Sigmoid colon (tissue), 7 donors: ENCODE measurements at places on chromosomes 4 and X. TPM values are rescaled to one million over a fixed set of nuclear protein-coding genes. Genes with fewer than 3 reads are reported as not detected.

The HSFX2 gene
- total RNA-seq, result not detected

The CRMP1 gene
- 3.5 TPM for total RNA-seq

The HS3ST1 gene
- 0.68 TPM for total RNA-seq

The MUC7 gene
- total RNA-seq, result not detected

The TIMM8A gene
- 5.5 TPM for total RNA-seq

The RS1 gene
- total RNA-seq, result not detected

The METAP1 gene
- total RNA-seq, result 47.6 TPM

The HMX1 gene
- 1.1 TPM for total RNA-seq

The PABPC1L2B gene
- not detected for total RNA-seq

The TMEM164 gene
- total RNA-seq, result 8.0 TPM

DNA sequence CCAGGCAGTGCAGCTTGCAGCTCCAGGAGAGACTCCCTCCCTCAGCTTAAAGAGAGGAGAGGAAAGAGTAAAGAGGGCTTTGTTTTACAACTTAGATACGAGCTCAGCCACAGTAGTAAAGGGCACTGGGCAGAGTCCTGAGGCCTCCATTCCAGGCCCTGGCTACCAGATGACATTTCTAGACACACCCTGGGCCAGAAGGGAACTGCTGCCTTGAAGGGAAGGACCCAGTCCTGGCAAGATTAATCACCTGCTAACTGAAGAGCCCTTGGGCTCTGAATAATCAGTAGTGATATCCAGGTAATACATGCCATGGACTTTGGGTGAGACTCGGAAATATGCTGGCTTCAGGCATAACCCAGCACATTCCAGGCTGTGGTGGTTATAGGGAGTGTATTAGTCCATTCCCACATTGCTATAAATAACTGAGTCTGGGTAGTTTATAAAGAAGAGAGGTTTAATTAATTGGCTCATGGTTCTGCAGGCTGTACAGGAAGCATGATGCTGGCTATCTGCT, 15.3 kb upstream of the SLC16A2 start:
- no peaks in the 10 kb centered on the region for H3K4me1 ChIP-seq
- no peak overlapping the region for H3K4me3 ChIP-seq
- DNase-seq, result no peak
- no peak overlapping the region for H3K27ac ChIP-seq

GRCh38 chr4:73450398-73451004, 14.5 kb downstream of the AFP start:
- DNase-seq, result no peak
- H3K27ac ChIP-seq, result no peak overlapping the region
- no peak overlapping the region for H3K4me3 ChIP-seq
- H3K4me1 ChIP-seq, result no peaks in the 10 kb centered on the region

DNA sequence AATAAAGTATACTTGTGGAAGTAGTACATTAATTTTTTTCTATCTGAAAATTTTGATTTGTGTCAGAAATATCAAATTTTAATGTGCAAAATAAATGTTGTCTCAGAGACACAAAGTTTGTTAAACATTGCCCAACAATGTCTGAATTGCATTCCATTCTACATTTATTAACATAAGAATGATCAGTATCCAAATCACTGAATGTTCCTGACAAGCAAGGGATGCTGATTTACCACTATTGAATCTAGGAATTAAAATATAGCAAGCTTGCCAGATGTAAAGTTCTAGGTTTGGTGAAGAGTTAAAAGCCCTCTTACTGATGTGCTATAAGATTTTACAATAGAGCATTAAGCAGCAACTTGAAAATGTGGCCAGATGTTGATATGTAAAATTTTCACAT, 489.2 kb upstream of the CTSO start:
- H3K27me3 ChIP-seq, result no peaks in the 10 kb centered on the region
- no peaks in the 10 kb centered on the region for H3K36me3 ChIP-seq
- no peak overlapping the region for H3K4me3 ChIP-seq
- no peak overlapping the region for H3K27ac ChIP-seq
- H3K4me1 ChIP-seq, result no peaks in the 10 kb centered on the region
- DNase-seq, result no peak

GRCh38 chrX:134998246-134998645, 7.5 kb downstream of the SMIM10 start:
- H3K36me3 ChIP-seq, result no peaks in the 10 kb centered on the region
- H3K4me1 ChIP-seq, result no peaks in the 10 kb centered on the region
- no peak overlapping the region for H3K27ac ChIP-seq
- H3K27me3 ChIP-seq, result no peaks in the 10 kb centered on the region
- DNase-seq, result no peak
- H3K4me3 ChIP-seq, result no peak overlapping the region

GRCh38 chrX:134144231-134144630, 92.8 kb upstream of the CCDC160 start:
- no peak for DNase-seq
- no peak overlapping the region for H3K4me3 ChIP-seq
- no peak overlapping the region for H3K27ac ChIP-seq
- H3K36me3 ChIP-seq, result no peaks in the 10 kb centered on the region
- no peaks in the 10 kb centered on the region for H3K4me1 ChIP-seq
- H3K27me3 ChIP-seq, result no peaks in the 10 kb centered on the region

GRCh38 chr4:33072298-33073089, 2352.3 kb downstream of the PCDH7 start:
- no peak overlapping the region for H3K27ac ChIP-seq
- H3K4me3 ChIP-seq, result no peak overlapping the region
- H3K36me3 ChIP-seq, result no peaks in the 10 kb centered on the region
- no peak for DNase-seq

DNA sequence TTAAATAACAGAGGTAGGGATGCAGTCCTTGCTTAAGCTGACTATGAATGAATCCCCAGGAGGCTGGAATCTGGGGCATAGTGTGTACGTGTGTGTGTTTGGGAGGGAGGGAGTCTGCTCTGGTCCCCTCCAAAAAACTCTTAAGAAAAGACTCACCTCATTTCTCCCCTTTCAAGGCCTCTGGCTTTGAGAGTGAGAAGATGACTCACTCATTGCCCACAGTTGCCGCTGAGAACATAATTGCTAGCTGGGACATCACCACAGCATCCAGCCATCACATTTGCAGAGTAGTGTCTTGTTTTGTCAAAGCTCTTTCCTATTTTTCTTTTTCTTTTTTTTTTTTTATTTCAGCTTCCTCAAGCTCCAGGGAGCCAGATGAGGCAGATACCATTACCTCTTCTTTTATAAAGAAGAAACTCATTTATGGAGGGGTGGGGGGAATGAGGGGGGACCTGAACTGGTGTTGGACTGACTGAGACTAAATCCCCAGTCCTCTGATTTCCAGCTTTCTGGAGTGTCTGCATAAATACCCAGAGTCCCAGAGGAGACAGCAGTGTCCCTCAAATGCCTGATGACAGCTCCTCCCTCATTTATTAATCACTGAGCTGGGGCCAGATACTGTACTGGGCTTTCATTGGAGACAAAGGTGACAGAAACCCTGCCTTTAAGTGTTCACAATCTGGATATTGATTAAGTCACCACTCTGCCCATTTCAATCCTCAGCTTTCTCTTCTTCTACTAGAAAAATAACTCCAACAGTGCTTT, 61.9 kb upstream of the LAS1L start:
- H3K36me3 ChIP-seq, result no peaks in the 10 kb centered on the region
- H3K4me1 ChIP-seq, result no peaks in the 10 kb centered on the region
- no peaks in the 10 kb centered on the region for H3K27me3 ChIP-seq
- peak overlapping the region; percentile 74 for H3K27ac ChIP-seq
- H3K4me3 ChIP-seq, result no peak overlapping the region

DNA sequence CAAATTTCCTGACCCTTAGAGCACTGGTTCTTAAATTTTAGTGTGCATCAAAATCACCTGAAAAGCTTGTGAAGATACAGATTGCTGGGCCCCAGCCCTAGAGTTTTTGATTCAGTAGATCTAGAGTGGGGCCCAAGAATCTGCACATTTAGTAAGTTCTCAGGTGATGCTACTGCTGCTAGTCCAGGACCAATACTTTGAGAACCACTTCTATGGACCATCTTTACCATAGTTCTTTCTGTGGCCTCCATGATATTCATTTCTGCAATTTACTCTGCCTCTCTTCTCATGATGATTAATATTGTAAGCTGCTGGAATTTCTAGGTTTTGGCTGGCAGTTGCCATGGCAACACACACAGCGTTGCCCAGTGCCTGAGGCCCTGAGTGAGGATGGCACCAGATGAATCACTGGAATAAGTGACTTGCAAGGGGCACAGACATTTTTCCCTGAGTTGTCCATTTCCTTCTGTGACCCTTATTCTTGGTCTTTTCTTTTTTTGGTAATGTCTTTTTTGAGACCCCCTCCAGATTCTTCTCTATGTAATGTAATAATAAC, 83.6 kb downstream of the PPP1R2C start:
- H3K27ac ChIP-seq, result no peak overlapping the region
- H3K36me3 ChIP-seq, result no peaks in the 10 kb centered on the region
- no peaks in the 10 kb centered on the region for H3K27me3 ChIP-seq
- no peaks in the 10 kb centered on the region for H3K4me1 ChIP-seq

DNA sequence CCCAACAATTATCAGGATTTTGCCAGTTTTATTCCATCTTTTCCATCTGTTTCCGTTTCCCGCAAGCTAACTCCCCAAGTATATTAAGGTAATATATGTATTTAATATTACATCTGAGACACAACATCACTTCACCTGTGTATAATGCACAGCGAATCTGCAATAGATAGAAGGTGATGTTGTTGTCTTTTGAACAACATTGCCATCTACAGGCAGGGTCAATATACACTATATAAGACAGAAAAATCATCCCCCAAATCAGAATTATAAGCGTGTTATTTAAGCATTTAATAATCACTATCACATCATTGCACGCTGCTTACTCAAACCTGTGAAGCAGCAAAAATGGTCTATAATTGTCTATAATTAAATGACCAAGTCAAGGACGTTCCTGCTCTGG, 1115.5 kb downstream of the NLGN4X start:
- H3K27ac ChIP-seq, result no peak overlapping the region
- H3K4me1 ChIP-seq, result no peaks in the 10 kb centered on the region
- no peak for DNase-seq
- no peak overlapping the region for H3K4me3 ChIP-seq
- no peaks in the 10 kb centered on the region for H3K36me3 ChIP-seq

- no peak overlapping the region for H3K27ac ChIP-seq
- no peaks in the 10 kb centered on the region for H3K27me3 ChIP-seq
- no peaks in the 10 kb centered on the region for H3K4me1 ChIP-seq
- peak; percentile 70 for DNase-seq
- H3K36me3 ChIP-seq, result no peaks in the 10 kb centered on the region
These were observed 18.7 kb upstream of the TMEM192 start for GRCh38 chr4:165131247-165131832.

GRCh38 chrX:135596495-135596894, 76.0 kb downstream of the INTS6L start:
- no peaks in the 10 kb centered on the region for H3K4me1 ChIP-seq
- H3K27me3 ChIP-seq, result no peaks in the 10 kb centered on the region
- H3K4me3 ChIP-seq, result no peak overlapping the region
- DNase-seq, result no peak
- no peak overlapping the region for H3K27ac ChIP-seq

- no peaks in the 10 kb centered on the region for H3K4me1 ChIP-seq
- no peak overlapping the region for H3K27ac ChIP-seq
- no peak for DNase-seq
- no peak overlapping the region for H3K4me3 ChIP-seq
- no peaks in the 10 kb centered on the region for H3K36me3 ChIP-seq
These were observed 1382.0 kb downstream of the FAM133A start for GRCh38 chrX:95055991-95056390.

DNA sequence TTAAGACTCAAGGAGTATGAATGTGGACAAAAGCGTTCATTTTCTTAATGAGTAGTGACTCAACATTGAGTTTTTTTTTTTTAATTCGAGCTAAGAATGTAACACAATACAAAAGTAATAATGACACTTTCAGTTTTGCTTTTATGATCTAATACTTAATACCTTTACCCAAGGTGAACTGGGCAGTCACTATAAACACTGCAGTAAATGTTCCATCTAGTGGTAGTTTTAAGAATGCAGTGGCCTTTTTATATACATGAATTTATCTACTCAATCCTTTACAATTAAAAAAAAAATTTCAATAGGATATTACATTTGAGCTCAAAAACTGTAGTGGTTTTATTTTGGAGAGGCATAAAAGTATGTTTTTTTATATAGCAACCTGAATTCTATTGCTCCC, 33.9 kb downstream of the PDK3 start:
- H3K27ac ChIP-seq, result peak overlapping the region; percentile 65
- no peaks in the 10 kb centered on the region for H3K36me3 ChIP-seq
- DNase-seq, result no peak
- no peak overlapping the region for H3K4me3 ChIP-seq

- no peaks in the 10 kb centered on the region for H3K36me3 ChIP-seq
- no peak for DNase-seq
- no peaks in the 10 kb centered on the region for H3K27me3 ChIP-seq
- H3K4me1 ChIP-seq, result peaks cover 17% of the 10 kb centered on the region
- no peak overlapping the region for H3K4me3 ChIP-seq
- no peak overlapping the region for H3K27ac ChIP-seq
These were observed 12.7 kb upstream of the CXCL8 start for GRCh38 chr4:73727685-73728084.

DNA sequence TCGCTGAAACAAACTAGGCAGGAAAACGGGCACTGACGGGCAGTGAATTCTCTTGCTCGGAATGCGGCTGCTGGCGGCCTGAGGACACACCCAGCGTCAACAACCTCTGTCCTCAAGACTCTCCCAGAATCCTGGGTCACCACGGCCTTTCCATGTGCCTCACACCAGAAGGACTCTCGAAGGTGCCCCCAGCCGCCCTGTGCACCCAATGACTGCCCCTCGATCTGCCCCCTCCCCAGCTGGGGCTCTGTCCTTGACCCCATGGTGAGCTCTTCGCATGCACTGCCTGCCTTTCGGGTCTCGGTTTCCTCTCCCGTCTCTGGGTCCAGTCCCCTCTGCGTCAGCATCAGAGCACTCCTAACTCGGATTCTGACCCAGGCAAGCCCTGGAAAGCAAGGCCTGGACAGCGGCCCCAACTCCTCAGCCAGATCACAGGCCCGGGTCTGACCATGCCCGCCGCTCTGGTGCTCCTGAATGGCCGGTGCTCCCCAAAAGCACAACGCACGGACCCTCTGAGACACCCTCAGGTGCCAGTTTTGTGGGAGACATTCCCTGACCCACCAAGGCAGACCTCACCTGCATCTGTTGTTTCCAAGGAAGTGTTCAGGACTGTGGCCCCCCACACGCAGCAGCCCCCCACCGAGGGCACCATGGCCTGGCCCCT, 56.0 kb downstream of the ACOX3 start:
- peaks cover 13% of the 10 kb centered on the region for H3K4me1 ChIP-seq
- no peak overlapping the region for H3K27ac ChIP-seq
- H3K36me3 ChIP-seq, result peaks cover 26% of the 10 kb centered on the region
- no peaks in the 10 kb centered on the region for H3K27me3 ChIP-seq
- no peak overlapping the region for H3K4me3 ChIP-seq
- no peak for DNase-seq
